ENCODE measurements at places on chromosomes 6 and 20. TPM values are rescaled to one million over a fixed set of nuclear protein-coding genes. Genes with fewer than 3 reads are reported as not detected.
A peak's percentile ranks its signal among the peaks of the same experiment; 100 is the strongest.

DNA sequence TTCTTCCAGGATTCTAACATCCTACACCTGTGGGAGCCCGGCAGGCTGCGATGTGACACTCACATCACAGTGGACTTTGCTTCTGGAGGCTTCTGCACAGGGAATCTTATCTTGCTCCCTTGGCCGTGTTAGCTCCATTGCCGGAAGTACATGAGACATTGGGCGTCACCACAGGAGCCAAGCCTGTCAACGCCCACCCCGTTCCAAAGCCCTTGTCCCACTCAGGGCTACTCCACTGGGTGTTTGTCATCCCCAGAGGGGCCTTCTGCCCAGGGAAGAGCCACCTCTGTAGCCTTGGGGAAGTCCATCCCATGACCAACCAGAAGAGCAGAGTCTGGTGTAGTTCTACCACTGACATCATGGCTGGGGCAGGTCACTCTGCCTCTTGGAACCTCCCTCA is 1.7 kb downstream of the RAB44 start:
- no peak for DNase-seq

DNA sequence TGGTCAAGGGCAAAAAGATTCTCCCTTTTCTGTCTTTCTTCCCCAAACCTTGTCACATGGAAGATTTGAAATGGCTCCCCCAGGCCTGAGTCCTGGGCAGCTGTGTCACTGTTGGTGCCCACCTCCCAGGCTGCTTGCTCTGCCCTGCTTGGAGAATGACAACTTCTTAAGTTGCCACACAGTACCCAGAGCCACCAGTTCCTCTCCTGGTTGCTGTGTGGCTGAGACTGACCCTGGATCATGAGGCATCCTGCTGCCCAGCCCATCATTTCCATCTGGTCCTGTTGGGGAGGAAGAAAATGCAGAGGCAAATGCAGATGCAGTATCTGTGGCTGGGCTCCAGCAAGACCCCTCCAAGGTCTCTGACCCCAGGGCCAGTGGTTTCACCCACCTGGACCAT is 113.7 kb downstream of the PHACTR3 start:
- DNase-seq: no peak

DNA sequence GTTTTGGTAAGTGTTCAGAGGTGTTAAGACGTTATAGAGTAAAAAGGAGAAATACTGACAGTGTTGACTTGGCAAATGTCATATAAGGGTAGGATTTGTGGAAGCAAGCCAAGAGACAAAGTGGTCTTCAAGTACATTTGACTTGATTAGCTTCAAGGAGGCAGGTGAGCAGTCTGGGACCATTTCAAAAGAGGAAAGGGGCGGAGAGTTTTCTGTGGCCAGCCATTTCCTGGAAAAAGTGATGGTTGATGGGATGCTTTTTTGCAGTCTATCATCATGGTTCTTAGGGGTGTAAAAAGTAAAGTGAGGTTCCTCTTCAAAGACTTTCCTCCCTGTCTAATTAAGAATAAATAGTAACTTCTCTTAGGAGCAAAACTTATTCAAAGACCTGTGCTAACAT is 28.7 kb downstream of the FKBP1A start:
- DNase-seq: no peak

DNA sequence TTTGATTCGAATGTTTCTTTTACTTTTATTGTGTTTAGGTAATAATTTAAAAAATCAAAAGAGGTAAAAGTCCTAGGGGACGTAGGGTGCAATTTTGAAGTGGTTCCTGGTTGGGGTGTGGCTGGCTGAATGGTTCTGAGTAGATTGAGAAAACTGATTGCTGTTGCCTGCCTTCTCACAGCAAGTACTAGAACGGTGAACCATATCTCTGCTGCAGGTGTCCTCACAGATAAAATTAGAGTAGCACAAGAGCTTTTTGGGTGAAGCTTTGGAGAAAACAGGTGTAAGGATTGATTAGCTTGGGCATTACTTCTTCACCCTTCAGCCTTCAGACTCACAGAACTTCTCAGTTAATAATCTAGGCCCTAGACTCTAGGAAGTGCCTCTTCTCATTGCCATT is 19.8 kb upstream of the GJA10 start:
- no peak for DNase-seq

DNA sequence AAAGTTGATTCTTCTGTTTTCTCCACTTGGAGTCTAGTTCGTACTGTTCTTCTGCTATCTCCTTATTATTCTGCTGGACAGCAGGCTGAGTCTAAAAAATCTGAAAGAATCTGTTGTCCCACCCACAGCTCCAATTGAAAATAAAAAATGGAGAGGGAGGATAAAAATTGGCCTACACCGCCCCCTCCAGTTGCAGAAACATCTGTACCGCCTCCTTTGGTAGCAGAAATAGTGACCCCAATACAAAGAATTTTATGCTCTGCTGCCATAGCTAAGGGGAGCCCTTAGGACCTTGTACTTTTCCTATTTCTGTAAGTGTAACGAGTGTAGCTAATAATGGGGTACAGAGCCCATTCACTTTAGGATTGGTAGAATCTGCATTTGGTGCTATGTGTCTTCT is 4.9 kb upstream of the FKBP1A start:
- no peak for DNase-seq

- DNase-seq: no peak
Measured at GRCh38 chr6:107491760-107492660, 2.1 kb downstream of the SOBP start.

GRCh38 chr6:146281651-146282362 is 252.9 kb downstream of the GRM1 start:
- DNase-seq: no peak

- no peak for DNase-seq
Measured at GRCh38 chr6:3569816-3570215, 113.0 kb upstream of the SLC22A23 start.

DNA sequence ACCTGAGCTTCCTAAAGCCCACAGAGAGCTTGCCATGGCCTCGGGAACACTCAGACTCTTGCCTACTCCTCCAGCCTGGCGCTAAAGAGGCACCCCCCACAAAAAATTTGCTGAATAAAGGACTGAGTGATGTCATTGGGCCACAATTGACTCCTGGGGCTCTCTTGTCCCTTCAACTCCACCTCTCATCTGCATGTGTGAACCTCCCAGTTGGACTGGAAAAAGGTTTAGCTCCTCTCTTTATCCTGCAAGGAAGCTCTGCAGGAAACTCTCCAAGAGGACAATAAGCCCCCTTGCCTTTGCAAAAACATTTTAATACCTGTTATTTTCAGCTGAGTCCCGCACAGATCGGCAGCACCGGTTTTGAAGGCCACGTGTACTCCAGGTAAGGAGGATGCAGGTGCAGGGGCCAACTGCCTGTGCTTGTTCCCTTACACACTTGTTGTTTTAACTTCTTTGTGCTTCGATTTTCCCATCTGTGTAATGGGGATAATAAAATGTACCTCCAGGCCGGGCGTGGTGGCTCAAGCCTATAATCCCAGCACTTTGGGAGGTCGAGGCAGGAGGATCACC is 107.3 kb downstream of the TFAP2C start:
- DNase-seq: no peak

GRCh38 chr6:106247733-106248132 is 77.8 kb downstream of the ATG5 start:
- DNase-seq: no peak

DNA sequence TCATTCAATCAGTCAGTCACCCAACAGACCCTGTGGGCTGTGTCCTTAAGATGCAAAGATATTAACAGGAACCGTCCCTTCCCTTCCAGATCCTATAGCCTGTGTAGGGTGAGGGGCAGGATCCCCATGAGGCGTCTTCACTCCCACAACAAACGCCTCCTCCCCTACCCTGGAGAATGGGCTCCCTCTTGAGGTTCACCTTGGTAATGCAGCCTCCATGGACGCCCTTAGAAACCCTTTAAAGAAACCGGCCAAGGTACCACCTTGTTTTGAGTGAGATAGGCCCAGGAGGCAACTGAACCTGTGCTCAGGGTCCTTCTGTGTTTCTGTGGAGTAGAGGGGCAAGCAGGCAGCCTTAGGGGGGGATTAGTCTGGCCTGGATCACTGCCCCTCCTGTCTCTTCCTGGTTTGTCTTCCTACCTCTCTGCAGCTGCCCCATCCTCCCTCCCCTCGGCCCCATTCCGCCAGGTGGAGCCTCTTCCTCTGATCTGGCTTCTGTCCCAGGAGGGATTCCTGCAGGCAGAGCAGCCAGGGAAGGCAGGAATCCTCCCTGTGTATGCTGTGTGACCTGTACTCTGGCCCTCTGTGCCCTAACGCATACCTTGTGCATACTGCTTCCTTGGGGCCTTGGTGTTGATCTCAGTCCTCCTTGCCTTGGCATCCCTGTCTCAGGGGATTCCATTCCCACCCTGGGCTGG is 6.6 kb upstream of the GUCA1A start:
- DNase-seq: peak; percentile 73

DNA sequence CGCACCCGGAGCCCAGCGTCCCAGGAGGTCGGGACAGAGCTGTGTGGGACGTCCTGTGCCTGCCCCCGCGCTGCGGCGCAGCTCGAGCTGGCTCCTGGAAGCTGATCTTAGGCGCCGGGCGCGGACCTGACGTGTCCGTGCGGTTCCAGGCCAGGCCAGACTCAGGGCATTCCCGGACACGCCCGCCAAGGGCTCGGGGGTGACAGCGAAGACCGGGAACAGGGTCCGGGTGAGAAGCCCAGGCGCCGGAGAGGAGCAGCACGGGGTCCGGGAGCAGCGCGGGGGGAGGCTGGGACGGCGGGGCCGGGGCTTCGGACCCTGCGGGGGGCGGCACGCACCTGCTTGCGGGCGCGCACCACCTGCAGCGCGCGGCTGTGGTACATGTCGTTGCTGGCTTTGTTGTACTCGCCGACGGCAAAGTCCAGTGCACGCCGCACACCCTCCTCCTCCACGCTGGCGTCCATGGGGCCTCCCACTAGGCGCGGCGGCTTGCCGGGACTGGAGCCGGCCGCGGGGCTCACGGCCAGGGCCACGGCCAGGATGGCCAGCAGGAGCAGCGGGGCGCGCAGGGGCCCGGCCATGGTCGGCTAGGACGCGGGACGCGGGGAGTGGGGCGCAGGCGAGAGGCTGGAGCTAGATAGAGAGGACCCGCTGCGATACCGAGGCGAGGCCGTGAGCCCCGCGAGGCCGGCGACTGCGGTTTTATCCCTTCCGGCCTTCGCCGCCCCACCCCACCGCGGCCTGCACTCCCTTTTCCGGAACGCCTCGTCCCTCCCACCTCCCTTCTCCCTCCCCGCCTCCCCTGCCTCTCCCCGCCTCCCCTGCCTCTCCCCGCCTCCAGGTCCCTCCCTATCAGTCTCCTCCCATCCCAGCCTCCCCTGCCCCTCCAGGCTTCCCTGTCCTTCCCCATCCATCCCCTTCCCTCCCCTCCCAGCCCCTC is at the start of gene CST3:
Gene CST3, minus strand, starts transcription at position 674 of the 940 bp plus-strand sequence. Its CDS starts 93 bp downstream, at position 581.
- peak; percentile 60 for DNase-seq

- no peak for DNase-seq
Measured at GRCh38 chr20:62061851-62062423, 3.7 kb downstream of the TAF4 start.

GRCh38 chr6:35086282-35086632 is 54.9 kb downstream of the TCP11 start:
- no peak for DNase-seq

- no peak for DNase-seq
Measured at GRCh38 chr6:144055121-144055931, 40.0 kb downstream of the SF3B5 start.

TFAP2C gene
- 1.3 TPM for polyA plus RNA-seq

PACSIN1 gene
- polyA plus RNA-seq: 0.91 TPM

OR2J3 gene
- not detected for polyA plus RNA-seq

Data from right renal pelvis (tissue), 4 donors.